ENCODE measurements at places on chromosomes 11 and 22.

DNA sequence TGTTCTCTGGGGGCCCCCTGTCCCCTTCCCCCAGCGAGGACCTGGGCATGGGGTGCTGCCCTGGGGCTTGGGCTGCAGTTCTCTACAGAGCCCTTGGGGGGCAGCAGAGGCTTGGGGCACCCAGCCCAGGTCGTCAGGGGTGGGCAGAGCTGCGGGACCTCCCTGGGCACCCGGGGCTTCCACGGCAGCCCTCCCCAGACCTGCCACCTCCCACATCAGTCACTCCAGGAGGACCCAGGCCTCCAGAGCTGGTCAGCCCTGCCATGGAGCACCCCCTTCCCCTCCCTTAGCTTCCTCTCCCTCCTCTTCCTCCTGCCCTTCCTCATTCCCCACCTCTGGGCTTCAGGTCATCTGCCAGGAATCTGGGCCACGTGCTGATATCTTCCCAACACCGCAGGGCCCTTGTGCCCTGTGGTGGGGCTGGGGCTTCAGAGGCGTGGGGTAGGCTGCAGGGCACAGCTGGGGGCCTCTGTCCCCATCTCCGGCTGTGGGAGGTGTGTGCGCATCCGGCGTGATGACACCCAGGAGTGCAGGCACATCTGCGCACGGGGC lies 5.8 kb downstream of the TSPAN4 start:
- no peak for DNase-seq

GRCh38 chr11:131951121-131951520 lies 580.7 kb downstream of the NTM start:
- DNase-seq, result no peak

- DNase-seq, result no peak
Observed at GRCh38 chr11:77779935-77780334, 40.6 kb downstream of the RSF1 start.

- DNase-seq, result peak; percentile 37
Observed at GRCh38 chr11:18599739-18600230, at the start of gene MISFA. Gene MISFA, plus strand, starts transcription at chr11:18599789. Its CDS starts 140 bp downstream, at chr11:18599929.

DNA sequence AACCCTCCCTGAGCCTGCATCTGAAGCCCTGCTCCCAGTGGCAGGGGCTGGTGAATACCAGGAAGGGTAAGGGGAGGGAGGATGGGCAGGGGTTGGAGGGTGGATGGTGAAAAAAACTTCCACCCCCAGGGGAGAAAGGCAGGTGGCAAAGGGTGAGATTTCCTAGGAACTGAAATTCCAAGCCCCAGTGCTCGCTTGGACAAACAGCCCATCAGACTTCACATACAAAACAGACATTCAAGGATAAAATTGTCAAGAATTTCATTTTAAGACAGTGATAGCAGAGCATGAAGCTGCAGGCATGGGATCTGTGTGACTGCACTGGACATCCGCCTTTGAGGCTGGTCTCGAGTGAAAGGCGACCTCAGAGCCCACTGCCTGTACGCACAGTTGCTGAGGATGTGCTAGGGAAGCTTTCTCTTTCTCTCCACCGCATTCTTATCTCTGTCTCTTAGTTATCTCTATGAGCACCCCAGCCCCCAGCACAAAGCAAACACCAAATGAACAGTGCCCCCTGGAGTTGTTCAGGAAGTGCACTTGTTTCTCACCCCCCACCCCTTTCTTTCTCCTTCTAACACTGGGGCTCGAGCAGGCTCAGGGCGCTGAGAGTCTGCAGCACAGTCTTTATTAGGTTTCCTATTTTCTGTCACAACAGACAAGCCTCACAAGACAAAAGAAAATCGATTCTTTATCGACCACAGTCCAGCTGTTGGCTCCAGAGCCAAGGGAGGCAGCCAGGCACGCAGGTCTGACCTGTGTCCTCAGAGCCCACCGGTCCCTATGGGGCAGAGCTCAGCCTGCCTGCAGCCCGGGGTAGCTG lies 237.3 kb upstream of the NCAM1 start:
- no peak for DNase-seq
